T-helper 9 cell (primary cell): ENCODE measurements at places on chromosomes 11 and 22.

DNA sequence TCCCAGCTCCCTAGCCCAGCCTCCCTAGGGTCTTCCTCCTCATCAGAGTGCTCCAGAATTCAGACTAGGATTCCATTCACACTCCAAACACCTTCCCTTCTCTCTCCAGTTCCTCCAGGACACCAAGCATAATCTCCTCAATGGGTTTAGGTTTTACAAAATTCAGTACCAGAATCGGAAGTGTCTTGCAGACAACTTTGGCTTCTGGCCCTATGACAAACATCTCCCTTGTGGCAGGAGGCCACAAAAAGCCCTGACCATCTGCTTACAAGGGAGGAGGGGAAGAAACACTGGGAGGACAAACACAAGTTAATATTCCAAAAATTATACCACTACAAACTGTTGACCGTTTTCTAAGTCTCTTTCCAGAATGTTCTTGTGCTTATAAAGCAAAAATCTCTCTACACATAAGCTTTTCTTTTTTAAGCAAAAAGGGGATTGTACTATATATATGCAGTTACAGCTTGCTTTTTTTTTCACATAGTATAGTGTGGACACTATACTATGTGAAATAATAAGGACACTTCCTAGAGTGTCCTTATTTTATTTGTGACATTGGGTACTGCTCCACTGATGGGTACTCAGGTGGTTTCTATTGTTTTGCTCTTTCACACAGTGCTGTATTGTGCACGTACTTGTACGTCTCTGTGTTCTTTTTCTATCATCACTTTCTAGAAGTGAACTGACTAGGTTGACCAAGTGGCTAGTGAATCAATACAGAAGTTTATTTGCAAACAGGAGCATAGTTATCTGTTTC is 78.7 kb downstream of the BDNF start:
- no peak for DNase-seq

DNA sequence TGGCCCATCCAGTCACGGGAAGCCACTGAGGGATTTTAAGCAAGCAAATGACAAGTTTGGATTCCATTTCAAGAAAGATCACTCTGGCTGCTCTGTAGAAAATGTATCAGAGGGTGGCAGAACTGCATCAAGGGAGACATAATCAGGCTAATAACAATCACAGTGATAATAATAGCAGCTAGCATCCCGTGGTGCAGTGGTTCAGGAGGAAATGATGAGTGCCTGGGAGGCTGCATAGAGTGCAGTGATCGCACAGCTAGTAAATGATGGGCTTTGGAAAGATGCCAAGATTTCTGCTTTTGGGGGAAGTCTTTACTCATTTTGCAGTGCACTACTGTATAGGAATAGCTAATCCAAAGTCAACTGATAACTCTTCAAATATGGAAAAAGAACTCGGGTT is 35.8 kb downstream of the TNRC6B start:
- no peak for DNase-seq

- DNase-seq = no peak
Observed at GRCh38 chr11:84468235-84468634, 1158.9 kb downstream of the DLG2 start.

DNA sequence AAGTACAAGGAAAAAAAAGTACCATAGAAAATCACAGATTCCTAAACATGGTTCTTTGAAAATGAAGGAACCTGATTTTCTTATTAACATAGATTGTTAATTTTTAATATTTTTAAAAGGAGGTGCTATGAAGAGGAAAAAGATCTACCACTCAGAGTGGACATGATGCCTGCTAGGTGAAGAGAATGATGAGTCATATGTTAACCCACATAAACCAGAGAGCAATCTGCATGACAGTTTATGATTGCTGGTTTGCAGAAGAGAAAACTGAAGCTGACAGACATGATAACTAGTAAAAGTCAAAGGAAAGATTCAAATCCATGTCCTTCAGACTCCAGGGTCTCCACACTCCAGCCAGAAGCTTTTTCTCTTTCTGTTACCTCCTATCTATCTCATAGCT is 1231.7 kb downstream of the LRRC4C start:
- DNase-seq = no peak

DNA sequence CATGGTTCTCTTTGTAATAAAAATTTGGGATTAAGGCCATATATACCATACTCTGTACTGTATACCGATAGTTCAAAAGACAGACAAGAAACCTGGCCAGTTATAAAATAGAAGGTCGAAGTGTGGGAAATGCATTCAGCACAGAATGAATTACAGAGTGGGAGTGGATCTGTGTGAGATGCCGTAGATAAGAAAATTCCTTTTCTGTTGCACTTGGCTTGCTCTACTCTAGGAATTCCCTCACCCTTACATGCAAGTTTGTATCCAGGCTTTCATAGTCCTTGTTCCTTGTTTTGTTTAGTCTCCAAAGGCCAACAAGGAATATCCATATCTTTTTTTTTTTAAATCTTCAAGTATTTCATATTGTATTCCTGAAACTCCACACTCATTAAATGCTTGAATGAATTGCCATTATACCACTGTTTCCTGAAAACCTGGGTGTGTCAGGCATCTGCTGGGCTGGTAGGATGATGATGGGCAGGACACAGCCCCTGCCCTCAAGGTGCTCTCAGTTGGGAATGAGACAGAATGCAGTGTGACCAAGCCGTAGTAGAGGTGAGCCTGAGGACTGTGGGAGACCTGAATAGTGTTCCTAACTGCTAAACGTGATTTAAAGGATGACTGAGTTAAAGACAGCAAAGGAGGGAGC is 53.5 kb downstream of the TEAD1 start:
- no peak for DNase-seq

GRCh38 chr11:61293867-61294716 is 1.0 kb downstream of the VWCE start:
- no peak for DNase-seq

GRCh38 chr22:49869845-49870712 is 16.4 kb downstream of the ZBED4 start:
- DNase-seq = peak; percentile 21

GRCh38 chr11:44046182-44046581 is 1.6 kb upstream of the ACCSL start:
- no peak for DNase-seq

GRCh38 chr22:24465566-24465965 is 29.6 kb upstream of the UPB1 start:
- DNase-seq = no peak

- peak; percentile 65 for DNase-seq
Observed at GRCh38 chr22:39148727-39149535, 3.5 kb downstream of the CBX7 start.

GRCh38 chr22:37887584-37888378 is 18.3 kb upstream of the MICALL1 start:
- no peak for DNase-seq

- DNase-seq = no peak
Observed at GRCh38 chr11:32940865-32941264, 48.3 kb downstream of the QSER1 start.

- peak; percentile 53 for DNase-seq
Observed at GRCh38 chr11:2092956-2093412, 46.2 kb downstream of the IGF2 start.

GRCh38 chr22:42317008-42317407 is 46.6 kb upstream of the TCF20 start:
- peak; percentile 53 for DNase-seq

DNA sequence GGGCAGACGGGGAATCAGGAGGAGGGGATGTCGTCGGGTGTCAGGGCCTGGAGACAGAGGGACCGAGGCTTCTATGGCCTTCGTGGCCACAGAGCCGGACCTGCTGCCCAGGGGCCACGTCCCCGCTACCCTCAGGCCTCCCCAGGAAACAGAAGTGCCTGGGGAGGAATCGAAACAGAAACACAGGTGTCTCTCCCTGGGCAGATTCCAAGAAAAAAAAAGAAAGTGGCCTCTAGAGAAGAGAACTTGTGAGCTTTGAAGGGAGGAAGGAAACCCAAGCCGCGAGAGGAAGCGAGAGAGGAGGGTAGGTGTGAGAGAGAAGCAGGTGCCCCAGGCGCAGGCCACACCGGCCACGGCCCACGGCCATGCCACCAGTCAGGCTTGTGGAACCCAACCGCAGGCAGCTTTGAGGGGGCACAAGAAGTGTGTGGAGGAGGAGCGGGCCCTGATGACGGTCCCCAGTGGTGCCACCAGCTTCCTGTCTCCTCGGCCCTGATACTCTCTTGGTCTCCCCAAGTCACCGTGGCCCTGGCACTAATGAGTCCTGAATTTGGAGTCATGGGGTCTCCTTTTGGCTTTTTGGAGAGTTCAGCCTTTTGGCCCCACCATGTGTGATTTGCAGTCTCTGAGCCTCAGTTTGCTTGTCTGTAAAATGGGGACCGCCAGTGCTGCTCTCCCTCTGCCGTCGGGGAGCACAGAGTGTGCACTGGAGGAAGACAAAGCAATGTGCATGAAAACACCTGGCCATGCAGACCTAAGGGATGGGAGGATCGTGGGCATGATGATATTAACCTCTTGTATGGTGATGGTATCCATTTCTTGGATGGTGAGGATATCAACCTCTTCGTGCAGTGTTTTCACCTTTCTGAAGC is 25.2 kb downstream of the LIF start:
- DNase-seq = peak; percentile 33

DNA sequence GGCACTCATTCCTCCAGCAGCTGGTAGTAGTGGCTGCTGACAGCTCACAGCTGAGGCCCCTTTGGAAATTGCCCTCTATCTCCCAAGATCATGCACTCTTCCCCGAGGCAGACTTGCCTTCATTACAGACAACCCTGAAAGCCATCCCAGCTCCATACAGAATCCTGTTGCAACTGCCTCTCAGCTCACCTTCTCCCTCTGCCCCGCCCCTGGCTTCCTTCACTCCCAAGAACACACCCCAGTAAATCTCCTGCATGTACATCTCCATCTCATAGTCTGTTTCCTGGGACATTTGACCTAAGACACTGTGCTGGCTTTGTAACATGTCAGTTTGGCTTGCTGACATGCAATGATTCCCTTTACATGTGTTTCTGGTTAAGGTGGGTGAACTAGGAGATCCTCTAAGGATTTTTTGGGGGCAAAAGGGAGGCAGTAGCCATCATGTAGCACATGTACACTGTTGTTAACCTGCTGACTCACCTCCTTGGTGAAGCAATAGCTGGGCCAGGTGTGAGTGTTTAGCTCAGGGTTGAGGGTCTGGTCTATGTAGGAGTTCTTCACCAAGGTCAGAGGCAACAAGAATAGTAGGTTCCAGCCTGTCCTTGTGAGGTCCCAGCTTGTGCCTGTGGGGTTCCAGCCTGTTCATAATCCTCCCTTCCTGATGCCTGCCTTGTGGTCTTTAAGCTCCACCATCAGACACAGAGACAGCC is 179.6 kb downstream of the CSNK2A3 start:
- DNase-seq = no peak

DNA sequence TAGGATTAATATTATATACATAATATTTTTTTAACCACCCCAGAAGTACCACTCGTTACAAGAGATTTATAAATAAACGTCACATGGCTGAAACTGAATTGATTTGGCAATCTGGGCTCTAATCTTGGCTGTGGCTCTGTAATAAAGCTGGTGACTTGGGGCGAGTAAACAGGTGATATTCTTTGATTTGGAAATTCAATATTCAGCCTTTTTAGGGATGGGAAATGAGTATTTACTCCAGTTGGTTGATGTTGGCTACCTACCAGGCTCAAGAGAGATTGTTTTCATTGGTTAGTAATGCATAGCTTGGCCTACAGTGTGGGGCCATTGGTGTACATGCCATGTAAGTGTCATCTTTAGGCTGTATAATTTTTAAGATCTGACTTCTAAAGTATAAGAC is 117.7 kb upstream of the SORL1-AS1 start:
- DNase-seq = no peak

DNA sequence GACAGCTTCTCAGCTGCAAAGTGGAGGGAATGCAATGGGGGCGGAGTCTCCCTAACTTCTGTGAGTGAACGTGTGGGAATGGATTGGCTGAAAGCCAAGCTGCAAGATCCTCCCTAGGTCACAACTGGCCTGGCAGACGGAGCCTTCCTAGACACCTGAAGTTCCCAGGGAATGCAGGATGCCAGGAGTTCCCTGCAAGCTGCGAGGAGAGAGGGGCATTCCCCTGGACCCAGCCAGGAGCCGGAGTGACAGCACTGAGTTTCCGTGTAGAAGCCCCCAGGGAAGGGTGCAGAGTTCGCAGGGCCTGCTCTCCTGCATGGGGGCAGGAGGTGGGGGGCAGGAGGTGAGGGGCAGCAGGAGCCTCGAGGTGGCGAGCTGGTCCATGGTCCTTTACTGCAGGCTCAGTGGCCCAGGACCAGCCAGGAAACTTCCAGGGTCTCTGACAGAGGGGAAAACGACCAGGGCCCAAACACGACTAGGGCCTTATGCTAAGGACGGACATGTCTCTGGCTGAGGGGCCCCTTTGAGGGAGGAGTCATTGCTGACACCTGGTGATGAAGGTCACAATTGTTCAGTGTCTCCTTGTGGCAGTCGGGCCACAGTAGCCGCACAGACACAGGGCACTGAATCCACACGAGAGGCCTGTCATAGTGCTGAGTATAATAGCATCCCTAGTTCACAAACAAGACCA is 141.4 kb downstream of the FBXO7 start:
- no peak for DNase-seq

DNA sequence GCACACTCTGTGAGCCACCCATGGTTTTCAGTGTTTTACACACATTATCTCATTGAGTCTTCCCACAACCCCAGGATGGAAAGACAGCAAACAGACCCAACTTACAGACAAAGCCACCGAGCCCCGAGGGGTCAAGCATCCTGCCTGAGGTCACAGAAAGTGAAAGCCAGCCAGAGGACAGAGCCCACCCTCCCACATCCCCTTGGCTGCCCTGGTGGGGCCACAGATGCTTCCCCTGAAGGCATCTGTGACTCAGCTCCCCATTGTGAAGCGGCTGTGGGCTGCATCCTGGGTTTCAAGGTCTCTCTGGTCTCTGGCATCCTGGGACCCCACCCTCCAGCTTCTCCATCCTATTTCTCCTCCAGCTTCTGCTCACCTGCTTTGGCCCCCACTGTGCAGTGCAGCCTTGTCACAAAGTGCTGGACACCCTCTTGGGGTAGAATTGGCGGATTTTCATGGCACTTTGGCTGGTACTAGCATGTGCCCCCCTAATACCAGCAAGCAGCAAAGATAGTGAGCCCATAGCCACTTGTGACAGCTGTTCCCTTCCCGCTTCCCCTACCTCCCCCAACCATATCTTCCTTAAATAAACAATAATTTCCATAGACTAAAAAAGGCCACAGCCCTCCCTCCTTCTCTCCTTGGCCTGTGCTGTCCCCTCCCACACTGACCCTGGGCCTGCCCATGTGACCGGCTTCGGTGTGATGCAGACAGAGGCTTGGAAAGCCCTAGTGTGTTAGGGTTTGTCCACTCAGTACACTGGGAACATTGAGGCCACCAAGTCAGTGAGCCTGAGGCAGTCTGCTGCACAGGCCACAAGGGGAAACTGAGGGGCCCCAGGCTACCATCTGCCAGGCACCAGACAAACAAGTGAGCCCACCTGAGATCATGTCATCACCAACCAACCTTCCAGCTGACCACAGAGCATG is 53.9 kb upstream of the SHISAL1 start:
- DNase-seq = no peak

DNA sequence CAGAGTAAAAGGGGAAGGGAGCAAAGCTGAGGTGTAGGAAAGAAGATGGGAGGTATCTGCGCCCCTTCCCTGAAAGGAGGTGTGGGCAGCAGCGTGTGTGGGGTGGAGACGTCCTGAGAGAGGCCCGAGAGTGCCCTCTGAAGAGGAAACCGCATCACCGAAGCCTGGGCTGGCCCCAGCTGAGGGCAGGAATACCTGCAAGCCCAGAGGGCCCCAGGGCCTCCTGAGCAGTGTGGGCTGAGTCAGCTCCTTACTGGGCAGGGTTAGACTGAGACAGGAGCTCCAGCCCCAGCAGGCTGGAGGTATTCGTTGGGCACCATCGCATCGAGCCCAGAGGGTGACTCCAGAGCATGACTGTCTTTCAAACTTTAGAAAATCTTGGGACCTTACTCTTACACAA is 534.0 kb upstream of the B3GAT1 start:
- DNase-seq = no peak

- no peak for DNase-seq
Observed at GRCh38 chr22:45704648-45705047, 33.0 kb downstream of the ATXN10 start.
